ENCODE measurements at places on chromosomes 12 and 14. TPM values are rescaled to one million over a fixed set of nuclear protein-coding genes. Genes with fewer than 3 reads are reported as not detected.

DNA sequence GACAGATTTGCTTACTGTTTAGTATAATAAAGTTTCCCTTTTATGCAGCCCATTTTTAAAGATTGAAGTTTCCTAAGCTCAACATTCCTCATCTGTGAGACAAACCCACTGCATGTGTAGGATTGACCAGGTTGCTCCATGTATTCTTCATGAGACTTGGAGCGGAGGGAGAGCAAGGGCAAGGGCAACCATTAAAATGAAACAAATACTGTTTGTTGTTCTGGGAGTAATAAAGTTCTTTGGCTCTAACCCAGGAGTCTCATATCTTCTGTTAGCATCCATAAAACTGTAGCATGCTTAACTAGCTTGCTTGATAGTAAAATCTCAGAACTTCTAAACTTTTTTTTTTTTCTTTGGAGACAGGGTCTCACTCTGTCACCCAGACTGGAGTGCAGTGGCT, 74.2 kb downstream of the NTS start:
- DNase-seq: no peak

The BMP4 gene
- 15.3 TPM for total RNA-seq

DNA sequence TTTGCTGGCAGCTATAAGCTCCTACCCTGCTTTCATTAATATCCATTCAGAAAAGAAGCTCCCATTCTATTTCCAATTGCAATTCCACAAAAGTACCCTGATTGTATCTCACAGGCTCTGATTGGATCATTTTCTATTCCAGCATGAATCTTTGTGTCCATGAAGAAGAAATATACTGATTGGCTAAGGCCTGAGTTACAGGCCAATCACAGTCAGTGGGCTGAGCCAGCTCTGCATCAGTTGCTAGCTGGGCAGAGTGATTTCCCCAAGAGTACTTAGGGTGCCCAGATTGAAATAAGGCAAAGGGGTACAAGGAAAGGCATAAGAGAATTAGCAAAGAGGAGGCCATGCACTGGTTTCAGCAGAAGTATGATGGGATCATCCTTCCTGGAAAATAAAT, 14.4 kb downstream of the ART4 start:
- DNase-seq: no peak

The RIN3 gene
- 6.9 TPM for total RNA-seq

GRCh38 chr14:89955022-89955744, 544 bp upstream of the TDP1 start:
- DNase-seq: no peak

- no peak for DNase-seq
Measured at GRCh38 chr12:101850199-101850598, 19.4 kb upstream of the GNPTAB start.

- DNase-seq: peak; percentile 74
Measured at GRCh38 chr14:68550338-68550715, 242.5 kb downstream of the ZFP36L1 start.

DNA sequence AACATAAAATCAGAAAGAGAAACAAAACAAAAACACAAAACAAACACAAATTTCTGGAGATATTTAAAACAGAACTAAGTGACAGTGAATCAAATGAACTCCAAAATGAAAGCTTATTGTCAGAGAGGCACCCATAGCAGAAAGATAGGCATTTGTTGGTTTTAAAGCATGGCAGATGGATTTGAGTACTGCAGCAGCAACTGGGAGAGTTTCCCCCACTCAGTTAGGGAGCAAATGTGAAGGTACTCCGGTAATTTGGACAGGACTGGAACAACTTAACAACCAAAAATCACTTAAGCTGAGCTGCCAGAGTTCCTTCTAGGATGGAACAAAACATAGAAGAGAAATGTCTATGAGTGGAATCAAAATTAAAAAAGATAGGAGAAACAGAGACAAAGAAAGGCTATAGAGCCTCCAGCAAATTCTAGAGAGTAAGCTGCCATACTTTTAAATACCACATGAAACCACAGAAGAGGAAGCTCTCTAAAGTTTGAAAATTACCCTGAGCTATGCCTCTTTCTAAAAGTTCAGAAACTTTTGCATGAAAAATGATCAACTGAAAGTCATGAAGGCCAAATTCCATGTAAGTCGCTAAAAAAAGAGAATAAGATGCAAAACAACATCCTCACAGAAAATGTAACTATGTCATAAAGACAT, 1248.3 kb upstream of the USP15 start:
- DNase-seq: no peak

DNA sequence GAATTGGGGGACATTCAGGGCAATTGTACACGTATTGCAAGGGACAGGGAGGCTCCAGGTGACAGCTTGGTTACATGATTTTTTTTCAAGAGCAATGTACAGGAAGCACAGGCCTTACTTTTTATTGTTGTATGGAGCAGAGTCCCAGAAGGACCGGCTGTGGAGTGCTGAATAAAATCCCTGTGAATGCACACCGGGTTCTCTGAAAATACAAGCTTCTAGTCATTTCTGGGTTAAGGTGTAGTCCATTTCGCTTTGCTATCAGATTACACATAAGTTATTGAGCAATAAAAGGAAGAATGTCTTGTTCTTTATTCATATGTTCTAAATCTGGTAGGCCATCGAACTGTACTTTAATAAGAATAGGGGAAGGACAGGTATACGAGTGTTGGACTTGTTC, 52.2 kb downstream of the PDE3A start:
- no peak for DNase-seq

GRCh38 chr12:112936927-112937326, 1.3 kb upstream of the OAS3 start:
- DNase-seq: no peak

Data from tongue (tissue), 3 donors.